Upper lobe of left lung (tissue), 6 donors: ENCODE measurements at places on chromosomes 3 and 15. TPM values are rescaled to one million over a fixed set of nuclear protein-coding genes. Genes with fewer than 3 reads are reported as not detected.

GRCh38 chr15:75597667-75598341 lies 18.7 kb upstream of the PTPN9 start:
- no peak for DNase-seq

- DNase-seq: no peak
Observed at GRCh38 chr15:58880320-58880719, 53.2 kb downstream of the SLTM start.

DNA sequence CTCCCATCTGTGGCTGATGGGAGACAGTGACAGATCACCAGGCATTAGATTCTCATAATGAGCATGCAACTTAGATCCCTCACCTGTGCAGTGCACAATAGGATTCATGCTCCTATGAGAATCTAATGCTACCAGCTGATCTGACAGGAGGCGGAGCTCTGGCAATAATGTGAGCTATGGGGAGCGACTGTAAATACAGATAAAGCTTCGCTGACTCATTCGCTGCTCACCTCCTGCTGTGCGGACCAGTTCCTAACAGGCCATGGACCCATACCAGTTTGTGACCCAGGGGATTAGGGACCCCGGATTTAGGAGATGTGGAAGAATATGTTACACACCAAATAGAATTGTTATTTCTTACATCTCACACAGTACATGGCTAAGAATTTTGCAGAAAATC lies 6.7 kb downstream of the ARGFX start:
- DNase-seq: no peak

DNA sequence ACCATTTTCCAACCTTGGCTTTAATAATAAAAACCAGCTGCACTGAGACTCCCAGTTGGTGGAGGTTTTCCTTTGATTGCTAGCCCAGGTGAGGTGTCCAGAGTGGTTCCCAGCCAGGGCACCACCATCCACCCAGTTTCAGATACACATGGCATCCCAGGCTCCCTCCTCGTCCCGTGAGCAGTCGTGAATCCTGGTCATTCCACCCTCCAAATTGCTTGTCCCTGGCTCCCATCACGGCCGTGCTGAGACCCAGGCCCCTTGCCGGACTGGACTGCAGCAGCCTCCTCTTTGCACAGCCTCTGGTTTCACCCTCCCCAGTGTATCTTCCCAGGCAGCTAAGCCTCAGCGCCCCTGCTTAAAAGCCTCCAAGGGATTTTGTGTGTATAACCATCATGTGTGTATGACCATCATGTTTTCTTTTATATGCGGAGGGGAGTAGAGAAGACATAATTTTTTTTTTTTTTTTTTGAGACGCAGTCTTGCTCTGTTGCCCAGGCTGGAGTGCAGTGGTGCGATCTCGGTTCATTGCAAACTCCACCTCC lies 106.3 kb downstream of the ETFA start:
- no peak for DNase-seq

- DNase-seq: no peak
Observed at GRCh38 chr15:66873856-66874255, 171.8 kb downstream of the SMAD6 start.

DNA sequence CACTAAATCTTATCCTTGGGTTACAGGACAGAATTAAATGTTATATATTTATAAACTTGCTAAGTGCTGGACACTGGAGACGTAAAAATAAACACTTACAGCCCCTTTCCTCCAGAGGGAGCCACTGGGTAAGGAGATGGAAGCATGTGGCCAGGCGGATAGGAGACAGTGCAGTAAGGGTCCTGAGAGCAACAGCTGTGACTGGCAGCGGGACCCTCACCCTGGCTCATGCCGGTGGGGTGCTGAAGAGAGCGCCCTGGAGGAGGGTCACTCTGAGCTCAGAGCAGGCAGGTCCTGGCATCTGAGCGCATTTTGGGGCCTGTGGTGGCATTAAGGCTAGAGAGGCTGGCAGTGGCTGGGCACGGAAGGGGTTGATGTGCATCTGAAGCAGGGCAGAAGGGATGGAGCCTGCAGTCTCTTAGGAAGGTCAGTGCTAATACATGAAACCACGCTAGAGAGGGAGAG lies 16.0 kb downstream of the SEC61A1 start:
- no peak for DNase-seq

GRCh38 chr3:53282581-53282980 lies 26.8 kb upstream of the TKT start:
- no peak for DNase-seq

DNA sequence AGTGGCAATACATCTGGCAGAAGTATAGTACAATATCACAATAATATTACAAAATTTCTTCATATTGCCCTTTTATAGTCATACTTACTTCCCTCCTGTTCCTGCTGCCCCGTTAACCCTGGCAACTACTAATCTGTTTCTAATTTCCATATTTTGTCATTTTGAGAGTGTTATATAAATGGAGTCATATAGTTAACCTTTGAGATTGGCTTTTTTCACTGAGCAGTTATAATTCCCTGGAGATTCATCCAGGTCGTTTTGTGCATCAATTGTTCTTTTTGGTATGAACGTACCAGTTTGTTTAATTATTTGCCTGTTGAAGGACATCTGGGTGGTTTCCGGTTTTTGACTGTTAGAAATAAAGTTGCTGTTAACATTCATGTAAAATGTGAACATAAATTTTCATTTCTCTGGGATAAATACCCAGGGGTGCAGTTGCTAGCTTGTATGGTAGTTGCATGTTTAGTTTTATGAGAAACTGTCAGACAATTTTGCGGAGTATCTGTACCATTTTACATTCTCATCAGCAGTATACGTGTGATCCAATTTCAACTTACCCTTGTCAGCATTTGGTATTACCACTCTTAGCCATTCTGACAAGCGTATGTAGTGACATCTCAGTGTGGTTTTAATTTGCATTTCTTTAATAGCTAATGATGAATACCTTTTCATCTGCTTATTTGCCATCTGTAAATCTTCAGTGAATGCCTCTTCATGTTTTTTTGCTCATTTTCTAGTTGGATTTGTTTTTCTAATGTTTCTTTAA lies 32.2 kb upstream of the IL20RB start:
- no peak for DNase-seq

DNA sequence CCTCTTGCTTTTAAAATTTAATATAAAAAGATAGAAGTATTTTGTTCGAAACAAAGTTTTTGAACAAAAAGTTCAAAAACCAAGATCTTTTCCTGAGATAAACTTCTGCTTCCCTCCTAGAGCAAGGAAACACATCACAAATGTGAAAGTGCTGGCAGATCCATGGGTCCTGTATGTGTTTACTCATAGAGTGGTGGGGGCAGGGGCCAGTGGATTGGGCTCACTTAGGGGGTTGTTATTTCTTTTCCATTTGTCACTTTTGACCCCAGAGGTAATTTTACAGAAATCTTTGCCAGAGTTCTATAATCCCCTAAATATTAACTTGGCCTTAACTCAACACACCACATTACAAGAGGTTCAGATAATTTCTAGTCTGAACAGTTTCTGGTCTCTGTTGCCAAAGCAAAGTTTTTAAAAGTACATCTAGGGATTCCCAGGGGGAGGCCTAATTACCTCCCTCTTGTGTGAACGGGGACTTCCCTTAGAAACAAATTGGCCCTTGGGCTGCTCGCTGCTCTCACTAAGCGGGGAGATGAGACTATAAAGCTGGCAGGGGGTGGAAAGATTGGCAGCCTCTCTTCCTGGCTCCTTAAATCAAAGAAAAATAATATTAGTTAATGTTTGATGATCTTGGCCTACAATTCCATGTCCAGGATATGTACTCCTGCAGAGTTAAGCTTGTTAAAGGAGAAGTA lies 66.8 kb upstream of the PTX3 start:
- DNase-seq: no peak

DNA sequence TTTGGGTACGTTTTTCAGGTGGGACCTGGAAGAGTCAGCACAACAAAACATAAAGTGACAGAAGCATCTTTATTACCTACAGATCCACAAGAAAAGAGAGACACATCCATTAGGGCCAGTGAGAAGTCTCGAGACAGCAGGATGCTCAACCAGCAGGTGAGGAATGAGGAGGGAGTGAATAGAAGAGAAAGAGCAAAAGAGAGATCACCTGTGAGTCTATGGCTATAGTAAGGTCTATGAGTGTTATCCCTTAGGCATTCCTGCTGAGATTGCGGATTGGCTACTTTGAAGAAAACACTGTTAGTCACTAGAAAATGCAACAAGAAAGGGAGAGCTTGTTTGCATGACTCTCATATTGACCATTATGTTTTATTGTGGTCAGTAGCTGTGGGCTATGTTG lies 1556.2 kb upstream of the GBE1 start:
- DNase-seq: no peak

DNA sequence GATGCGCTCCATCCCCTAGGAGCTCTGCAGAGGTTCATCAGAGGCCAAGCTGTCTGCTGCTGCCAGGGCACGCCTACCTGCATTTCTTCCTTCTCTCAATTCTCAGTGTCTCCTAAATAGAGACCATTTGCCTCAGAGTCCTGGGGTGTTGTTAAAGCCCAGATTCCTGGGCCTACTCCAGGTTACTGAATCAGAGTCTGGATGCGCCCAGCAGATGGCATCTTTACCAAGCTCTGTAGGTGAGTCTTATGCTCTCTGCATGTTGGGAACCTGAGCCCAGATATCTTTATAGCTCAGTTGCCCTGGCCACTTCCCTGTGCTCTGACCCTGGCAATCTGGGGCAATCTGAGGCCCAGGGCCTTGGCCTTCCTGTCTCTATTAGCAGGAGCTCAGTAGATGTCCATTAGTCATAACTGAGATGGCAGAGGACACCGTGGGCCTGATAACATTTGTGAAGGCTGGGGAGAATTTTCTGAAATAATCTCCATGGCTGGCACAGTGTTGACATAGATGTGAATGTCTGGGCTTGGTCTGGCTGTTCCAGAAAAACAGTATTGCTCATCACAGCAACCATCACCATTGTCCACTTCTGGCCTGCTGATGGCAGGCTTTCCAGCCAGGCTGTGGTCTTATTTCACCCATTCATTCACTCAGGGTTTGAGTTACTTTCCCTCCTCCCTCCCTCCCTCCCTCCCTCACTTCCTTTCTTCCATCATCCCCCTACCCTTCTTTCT lies 13.3 kb upstream of the RBP1 start:
- DNase-seq: no peak

DNA sequence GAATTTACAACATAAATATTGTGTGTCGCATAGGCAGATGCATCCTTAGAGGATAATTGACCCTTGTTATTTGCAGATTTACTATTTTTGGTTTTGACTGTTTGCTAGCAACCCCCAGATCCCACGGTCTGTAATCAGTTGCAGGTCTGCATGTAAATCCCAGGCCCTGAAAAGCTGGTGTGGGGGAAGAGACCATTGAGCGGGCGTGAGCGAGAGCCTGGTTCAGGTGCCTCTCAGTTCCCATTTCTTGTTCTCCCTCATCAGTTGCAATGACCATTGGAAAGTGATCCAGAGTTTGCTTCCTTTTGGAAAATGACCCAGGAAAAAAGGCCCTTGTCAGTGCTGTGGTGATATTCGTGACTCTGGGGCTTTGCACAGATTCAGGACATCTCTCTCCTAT lies 238.9 kb downstream of the UACA start:
- DNase-seq: no peak

DNA sequence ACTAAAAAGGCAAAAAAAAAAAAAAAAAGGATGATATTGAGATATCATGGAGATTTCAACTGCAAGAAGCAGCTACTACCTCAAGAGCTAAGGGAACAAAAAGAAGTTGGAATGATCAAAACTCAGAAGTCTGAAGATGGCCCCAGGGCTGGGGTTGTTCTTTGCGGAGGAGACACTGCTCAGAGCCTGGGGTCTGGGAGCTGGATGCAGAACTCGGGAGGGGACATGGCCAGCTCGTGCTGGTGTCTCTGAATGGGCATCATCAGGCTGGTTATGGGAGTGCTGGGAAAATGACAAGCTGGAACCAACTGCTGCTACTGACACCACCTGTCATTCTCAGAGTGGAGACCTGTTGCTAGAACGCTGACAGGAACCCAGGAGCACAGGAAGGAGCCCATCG lies 14.2 kb upstream of the ADIPOQ start:
- DNase-seq: no peak

- DNase-seq: no peak
Observed at GRCh38 chr15:95259513-95259912, 1028.2 kb downstream of the MCTP2 start.

- no peak for DNase-seq
Observed at GRCh38 chr3:12630292-12630691, 33.6 kb downstream of the RAF1 start.

DNA sequence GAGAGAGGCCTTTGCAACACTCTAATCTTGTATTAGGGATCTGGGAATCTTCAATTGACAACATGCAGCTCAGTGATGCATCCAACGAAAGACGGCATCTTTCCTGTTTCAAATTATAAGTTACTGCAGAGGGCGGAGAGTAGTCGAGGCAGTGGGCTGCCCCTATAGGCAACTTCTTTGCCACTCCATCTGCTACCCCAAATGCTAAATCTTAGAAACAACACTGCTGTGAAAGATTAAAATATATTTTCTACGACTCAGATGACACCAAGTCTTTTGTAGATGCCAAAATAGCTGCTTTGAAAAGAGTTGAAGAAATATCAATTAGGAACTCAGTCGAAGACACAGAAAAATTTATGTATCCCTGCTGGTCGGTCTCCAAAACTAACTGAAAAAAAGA lies 161.0 kb upstream of the FEZF2 start:
- no peak for DNase-seq

GRCh38 chr3:133588035-133588434 lies 14.5 kb downstream of the CDV3 start:
- no peak for DNase-seq

DNA sequence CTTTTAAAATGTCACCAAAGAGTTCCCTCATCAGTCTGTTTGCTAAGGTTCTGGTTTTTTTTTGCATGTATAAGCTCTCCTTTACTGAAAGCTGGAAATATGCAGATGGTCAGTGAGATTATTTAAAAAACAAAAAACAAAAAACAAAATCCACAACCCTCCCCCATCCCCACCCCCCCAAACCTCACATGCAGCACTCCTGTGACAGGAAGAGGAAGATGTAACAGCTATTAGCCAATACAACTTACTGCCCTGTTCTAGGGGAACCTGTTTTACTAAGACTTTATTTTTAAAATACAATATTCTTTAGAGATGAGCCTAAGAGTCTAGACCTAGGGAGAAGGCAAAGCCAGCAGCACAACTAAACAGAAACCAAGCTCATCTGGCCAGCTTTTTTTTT lies 39.5 kb downstream of the ANP32A start:
- no peak for DNase-seq

GRCh38 chr3:159082519-159082918 lies 280.7 kb downstream of the MFSD1 start:
- DNase-seq: no peak

DNA sequence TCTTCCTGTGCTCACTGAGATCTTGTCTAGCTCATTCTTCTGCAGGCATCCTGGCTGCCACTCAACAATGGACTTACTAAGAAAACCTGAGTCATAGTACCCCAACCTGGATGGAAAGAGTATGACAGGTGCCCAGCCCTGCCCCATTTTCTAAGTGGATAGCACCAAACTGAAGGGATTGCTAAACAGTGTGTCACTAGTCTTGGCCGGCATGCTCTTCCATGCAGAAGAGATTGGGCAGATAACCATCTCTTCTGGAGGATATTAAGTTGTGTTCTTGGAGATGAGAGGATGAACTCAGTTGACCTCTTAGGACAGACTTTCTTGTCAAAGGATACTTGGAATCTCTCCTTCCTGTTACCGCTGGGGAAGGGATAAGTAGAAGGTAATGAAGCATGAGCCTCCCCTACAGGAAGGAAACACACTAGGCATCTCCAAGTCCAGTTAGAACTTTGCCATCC lies 797.5 kb downstream of the AGBL1 start:
- DNase-seq: no peak

The FOXL2NB gene
- total RNA-seq: not detected

The TUSC7 gene
- not detected for total RNA-seq

The UBA7 gene
- 118 TPM for total RNA-seq

The TMCO5A gene
- 2.0 TPM for total RNA-seq

The SERPINI2 gene
- 0.67 TPM for total RNA-seq

The FBXL22 gene
- not detected for total RNA-seq

The UBP1 gene
- total RNA-seq: 70.1 TPM

The CAMP gene
- 15.4 TPM for total RNA-seq

The SPATA12 gene
- total RNA-seq: 0.27 TPM
